ENCODE measurements at places on chromosomes 4 and X. TPM values are rescaled to one million over a fixed set of nuclear protein-coding genes. Genes with fewer than 3 reads are reported as not detected.

DNA sequence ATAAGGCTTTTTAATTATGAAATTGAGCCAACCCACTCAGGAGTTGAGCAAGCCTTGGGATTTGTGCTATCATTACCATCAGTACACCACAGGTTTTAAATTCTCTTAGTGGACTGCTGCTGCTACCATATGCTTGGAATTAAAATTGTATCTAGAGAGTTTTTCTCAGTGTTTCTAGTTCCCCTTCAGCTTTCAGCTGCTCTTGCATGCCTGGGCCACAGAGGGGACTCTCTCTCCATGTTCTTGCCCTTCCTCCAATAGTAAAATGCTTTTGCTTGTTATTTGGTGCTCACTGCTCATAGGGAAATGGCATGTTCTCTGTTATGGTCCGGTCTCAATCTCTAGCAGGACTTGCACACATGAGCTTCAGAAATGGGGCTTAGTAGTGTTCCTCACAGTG lies 101.9 kb downstream of the IGSF1 start:
- no peak for DNase-seq

GRCh38 chrX:74383611-74384010 lies 37.7 kb upstream of the SLC16A2 start:
- no peak for DNase-seq

DNA sequence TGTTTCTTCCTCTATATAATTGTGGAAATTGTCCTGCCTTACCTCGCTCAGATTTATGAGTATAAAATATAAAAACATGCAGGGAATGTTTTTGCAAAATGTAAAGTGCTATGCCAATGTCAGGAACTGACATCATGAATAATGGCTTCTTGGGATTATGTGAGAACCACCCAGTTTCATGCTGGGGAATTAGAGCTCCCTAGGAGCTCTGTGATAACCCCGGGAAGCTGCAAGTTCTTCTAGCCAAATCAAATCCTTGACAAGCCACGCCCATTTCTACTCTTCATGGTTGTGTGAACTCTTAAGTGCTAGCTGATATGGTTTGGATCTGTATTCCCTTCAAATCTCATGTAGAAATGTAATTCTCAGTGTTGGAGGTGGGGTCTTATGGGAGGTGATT lies 85.9 kb upstream of the PAK3 start:
- DNase-seq = no peak

The PF4V1 gene
- not detected for polyA plus RNA-seq

Measured in urinary bladder (tissue), 4 donors.